ENCODE measurements at places on chromosomes 4 and X.
A peak's percentile ranks its signal among the peaks of the same experiment; 100 is the strongest.

DNA sequence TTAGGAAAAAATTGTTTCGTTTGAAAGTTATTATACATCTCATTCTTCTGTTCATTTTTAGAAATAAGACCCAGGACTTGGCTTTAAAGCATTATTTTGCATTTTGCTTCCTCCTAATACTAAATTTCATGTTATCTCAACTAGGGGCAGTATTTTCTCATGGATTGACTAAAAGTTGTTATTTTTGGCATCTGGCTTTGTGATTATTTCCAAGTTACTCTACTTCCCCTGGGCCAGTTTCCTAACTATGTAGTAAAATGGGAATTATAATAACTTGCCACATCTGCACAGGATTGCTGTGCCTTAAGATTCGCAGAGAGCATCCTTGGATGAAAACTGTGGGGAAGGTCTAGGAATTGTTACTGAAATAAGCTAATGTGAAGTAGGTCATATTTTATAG is 3.0 kb downstream of the RBPJ start:
- no peak for DNase-seq

DNA sequence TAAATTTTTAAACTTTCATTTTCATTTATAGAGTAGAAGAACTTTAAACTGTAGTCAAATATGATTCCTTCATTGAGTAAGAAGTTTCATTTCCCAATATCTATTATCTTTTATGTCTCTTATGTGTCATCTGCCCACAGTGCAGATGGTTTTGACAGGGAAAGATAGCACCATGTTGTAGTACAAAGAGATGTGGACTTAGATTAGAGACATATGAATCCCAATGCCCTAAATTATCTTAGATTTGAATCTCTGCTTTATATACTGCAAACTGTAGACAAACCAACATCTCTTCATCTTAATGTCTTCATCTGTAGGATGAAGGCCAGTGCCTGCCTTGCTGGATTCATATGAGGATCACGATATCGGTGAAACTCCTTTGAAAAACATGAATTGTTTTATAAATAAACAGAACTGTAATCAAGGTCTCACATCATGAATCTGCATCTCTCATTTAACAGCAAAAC is 217.5 kb downstream of the BANK1 start:
- no peak for DNase-seq

DNA sequence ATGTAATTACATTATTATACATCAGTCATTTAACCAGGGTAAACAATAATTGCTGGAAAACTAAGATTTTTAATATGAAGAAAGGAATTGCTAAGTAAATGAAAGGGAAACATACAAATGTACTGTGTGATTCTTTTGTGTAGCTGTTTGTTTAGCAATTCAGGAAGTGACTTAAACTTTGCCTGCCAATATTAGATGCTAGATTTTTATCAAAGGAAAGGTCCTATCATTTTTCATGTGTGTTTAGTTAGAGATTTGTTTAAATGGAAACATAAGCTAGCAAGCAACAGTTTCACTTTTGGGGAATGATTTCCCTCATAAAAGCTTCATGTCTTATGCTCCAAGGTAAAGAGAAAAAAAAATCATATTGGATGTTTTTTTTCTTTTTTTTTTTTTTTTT is 95.1 kb upstream of the LIMCH1 start:
- DNase-seq, result no peak

DNA sequence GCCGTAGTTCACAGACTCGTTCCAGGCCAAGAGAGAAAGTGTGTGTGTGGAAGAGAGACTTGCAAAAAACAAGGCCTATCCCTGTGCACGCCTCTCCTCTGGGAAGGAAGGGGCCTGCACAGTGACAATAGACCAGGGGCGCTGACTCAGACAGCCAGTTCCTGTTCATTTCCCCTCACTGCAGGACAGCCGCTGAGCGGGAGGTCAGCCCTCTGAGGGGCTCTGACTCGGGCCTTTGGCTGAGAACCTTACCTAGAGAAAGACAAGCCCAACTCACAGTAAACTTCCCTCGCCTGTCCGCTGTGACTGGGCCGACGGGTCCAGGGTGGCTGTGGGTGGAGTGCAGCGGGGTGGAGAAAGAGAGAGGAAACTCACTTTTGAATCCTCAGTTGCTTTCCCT is 52.1 kb downstream of the RTL5 start:
- DNase-seq, result no peak

DNA sequence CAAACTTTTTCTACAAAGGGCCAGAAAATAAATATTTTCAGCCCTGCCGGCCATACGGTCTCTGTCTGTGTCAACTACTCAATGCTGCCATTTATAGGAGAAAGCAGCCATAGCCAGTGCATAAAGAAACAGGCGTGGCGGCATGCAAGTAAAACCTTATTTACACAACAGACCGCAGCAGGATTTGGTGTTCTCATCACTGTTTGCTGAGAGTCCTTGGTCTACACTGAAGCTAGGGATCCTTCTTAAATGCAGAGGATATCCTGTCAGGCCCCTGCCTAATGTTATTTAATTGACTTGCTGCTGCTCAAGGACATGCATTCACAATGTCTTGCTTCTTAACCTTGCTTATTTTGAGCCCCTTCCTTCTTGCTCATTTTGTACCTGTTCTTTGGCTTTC is 54.7 kb downstream of the CPE start:
- no peak for DNase-seq

DNA sequence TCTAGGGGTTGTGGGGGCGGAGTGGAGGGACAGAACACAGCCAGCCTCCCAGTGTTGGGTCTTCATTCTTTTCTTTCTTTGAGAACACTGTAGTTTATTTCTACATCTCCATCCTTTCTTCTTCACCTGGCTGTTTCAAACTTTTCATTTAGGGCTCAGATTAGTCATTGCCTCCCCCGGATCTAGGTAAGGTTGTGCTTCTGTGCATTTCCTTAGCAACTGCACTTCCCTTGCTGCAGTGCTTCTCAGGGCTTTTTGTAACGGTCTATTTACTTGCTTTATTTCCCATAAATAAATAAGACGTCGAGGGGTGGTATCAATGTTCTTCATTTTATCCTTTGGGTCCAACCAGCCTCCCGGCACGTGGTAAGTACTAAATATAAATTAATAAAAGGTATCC is 31.3 kb downstream of the ADGRL3 start:
- no peak for DNase-seq

DNA sequence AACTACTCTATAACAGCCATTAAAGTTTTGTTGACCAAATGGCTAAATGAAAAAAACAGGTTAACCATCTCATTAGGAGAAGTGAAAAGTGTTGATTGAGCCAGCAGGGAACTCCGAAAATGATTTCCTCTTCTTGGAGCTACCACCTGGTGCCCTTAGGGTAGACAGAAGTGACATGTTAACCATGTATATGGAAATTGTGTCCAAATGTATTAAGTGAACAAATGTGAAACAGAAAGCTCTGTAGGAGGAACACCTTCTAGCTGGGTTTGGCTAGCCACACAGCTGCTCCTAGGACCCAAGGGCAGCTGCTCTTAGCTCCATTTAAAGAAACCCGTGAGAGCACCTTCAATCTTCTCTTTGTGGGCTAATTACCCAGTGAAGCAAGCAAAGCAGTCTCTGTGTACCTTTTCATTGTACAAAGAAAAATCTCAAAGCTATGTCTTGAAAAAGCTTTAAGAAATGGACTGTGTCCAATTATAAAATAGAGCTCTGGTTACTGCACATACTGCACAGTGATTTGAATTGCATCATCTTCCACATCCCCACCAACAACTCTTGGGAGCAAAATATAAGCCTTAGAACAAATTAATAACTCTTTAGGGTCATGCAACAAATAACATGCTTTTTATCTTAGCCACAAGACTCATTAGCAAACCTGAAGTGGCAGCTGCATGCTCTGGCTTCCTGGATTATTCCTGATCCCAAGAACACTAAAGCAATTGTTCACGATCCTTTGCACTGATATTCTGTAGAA is 59.2 kb upstream of the PARM1 start:
- DNase-seq, result no peak

DNA sequence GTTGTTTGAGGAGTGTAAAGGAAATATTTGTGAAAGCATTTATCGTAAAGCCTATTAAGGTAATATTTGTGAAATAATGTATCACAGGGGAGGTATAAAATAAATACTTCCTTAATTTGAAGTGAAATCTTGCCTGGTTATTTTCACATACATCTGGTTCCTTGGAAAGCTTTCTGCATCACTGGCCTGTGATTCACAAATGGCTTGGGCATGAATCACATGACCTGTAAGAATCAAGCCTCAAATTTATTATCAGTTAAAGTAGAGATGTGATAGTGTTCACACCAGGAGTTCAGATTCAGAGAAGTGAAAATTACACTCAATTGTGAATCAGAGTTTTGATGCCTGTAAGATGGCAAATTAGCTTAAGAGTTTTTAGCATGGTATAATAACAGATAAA is 1911.4 kb downstream of the STIM2 start:
- no peak for DNase-seq

DNA sequence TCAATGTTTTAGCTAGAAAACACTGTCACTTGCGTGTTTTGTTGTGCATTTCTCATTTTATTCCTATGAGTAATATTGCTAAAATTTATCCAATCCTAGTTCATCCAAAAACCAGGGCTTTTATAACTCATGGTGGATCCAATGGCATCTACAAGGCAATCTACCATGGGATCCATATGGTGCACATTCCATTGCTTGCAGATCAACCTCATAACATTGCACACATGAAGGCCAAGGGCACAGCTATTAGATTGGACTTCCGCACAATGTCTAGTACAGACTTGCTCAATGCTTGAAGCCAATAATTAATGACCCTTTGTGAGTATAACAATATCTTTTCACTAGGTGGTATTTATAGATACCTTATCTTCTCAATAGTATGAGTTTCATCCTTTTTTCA is 57.2 kb upstream of the UGT2B7 start:
- no peak for DNase-seq

DNA sequence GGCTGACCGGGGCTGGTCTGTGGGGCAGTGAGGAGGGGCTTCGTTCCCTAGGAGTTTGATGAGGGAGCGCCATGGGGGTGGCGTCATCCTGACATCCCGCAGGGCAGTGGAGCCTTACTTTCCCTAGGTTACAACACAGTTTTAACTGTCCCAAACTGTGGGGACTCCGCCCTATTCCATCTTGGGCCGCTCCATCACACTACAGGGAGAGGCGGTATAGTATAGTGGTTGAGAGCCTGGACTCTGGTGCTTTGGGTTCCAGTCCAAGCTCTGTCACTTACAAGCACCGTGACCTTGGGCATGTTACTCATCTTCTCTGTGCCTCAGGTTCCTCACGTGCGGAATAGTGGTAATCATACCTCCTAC is 44.2 kb downstream of the ZNF185 start:
- DNase-seq, result no peak

DNA sequence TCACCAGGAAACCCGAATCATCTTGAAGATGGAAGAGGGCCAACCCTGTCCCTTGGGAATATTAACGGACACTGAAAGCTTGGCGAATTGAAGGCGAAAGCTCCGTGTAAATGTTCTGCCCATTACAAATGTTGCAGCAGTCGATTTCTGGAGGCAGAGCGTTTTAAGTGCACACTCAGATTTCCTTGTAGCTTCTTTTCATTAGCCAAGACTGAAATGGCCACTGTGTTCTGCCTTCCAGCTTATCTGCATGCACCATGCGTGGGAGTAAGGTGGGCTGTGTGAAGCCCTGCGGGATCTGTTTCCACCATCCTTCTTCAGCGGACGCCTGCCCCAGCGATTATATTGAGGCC is 1.3 kb downstream of the SMIM20 start:
- no peak for DNase-seq

GRCh38 chrX:115958687-115959359 is 211.7 kb upstream of the AGTR2 start:
- no peak for DNase-seq

GRCh38 chrX:87900320-87900908 is 382.8 kb downstream of the KLHL4 start:
- DNase-seq, result peak; percentile 50

DNA sequence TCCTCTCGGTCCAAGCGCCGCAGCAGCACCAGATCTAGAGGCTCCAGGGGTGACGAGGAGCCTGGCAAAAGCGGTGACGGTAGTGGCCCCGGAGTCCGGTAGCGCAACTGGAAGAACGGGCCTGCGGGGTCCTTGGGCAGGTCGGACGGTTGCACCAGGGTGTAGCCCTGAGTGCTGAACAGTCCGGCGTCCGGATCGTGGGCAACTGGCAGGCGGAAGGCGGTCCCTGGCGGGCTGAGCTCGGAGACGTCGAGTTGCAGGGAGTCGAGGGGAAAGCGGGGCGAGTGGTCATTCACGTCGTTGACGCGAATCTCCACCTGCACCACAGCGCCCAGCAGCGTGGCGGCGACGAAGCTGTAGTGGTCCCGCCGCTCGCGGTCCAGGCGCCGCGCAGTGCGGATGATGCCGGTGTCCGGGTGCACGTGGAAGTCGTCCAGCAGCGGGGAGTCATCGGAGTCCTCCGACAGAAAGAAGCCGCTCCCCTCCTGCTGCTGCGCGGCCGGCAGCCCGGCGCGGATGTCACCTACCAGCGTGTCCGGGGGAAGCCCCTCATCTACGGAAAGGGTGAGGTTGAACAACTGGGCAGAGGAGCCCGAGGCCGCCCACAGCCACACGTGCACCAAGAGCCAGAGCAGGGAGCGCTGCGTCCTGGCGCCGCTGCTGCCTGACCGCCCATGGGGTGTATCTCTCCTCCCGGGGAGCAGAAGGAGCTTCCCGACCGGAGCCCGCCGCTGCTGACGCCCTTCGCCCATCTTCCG is 837 bp downstream of the DCHS2 start:
- no peak for DNase-seq

DNA sequence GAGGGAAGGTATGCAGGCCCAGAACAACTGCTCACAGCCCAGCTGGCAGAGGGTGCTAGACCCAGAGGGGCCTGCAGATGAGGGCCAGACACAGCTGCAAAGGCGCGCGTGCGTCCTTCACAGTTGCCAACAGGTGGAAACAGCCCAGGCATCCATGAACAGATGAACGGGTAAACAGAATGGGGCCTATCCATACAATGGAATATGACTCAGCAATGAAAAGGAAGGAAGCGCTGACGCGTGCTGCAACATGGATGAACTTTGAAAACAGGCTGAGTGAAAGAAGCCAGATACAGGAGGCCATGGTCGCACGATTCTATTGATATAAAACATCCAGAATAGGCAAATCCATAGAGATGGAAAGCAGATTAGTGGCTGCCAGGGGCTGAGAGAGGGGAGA is 83.1 kb upstream of the DDX3X start:
- no peak for DNase-seq

GRCh38 chr4:175412161-175412560 is 399.9 kb downstream of the GPM6A start:
- no peak for DNase-seq

- DNase-seq, result no peak
Observed at GRCh38 chr4:28014469-28014868, 1153.8 kb downstream of the STIM2 start.

- DNase-seq, result no peak
Observed at GRCh38 chr4:76074993-76075600, 588 bp downstream of the ART3 start.

DNA sequence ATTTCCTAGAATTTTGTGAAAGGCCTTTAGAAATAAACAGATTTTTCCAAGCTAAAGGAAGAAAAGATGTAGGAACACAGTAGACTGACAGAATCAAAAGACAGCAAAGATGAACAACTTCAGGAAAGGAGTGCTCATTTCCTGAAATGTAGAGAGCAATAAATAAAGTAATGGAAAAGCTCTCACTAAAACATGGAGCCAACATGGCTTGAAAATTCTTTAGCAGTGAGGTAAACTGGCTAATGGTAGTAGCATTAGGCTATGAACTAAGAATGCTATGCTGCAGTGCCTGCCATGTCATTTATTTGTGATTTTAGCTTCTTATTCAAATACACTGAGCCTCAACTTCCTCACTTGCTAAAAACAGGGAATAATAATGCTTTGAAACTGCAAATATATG is 108.7 kb downstream of the IQCM start:
- no peak for DNase-seq

GRCh38 chrX:131739823-131740222 is 195.9 kb downstream of the OR13H1 start:
- no peak for DNase-seq
